ENCODE measurements at places on chromosomes 13 and 19.

DNA sequence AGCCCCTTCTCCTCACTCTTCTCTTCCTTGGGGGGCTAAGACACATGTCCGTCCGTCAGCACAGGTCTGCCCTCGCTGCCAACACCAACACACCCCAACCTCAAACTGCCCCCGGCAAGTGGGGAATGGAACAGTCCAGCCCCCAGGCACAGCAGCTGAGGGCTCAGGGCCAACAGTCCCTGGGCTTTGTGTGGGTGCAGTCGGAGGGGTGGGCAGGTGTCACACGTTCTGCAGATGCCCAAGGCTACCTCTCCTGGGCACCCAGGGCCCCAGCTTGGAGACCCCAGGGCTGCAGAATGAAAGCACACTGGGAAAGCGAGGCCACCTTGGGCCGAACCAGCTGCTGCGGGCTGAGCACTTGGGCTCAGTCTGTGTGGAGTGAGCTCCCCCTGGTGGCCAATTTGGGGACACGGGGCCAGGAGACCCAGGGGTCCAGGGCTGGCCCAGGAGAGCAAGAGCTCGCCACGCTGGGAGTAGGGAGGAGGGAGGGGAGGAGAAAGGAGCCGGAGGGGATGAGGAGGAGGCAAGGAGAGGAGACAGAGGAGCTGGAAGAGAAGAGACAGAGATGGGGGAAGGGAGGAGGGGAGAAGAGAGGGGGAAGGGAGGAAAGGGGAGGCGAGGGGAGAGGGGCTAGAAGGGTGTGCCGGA, 14.0 kb upstream of the ATP8B3 start:
- no peak overlapping the region for H3K27ac ChIP-seq
- H3K27me3 ChIP-seq, result no peaks in the 10 kb centered on the region
- H3K4me1 ChIP-seq, result peaks cover 10% of the 10 kb centered on the region
- H3K36me3 ChIP-seq, result peaks cover 72% of the 10 kb centered on the region

DNA sequence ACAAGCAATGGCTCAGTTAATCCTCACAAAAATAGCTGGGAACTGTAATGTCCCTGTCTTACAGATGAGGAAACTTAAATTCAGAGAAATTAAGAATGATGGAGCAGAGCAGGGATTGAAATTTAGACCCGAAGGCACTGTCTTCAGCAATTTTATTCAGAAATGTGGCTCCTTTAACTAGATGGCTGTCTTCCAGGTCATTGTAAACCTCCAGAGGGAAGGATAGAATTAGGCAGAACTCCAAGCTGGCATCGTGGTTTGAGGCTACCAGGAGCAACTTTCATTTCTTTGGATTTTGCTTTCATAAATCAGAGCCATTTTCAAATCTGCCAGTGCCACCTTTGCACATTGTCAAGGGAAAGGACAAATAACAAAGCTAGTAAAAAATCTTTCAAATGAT, 339.0 kb downstream of the DCT start:
- no peak overlapping the region for H3K27ac ChIP-seq
- H3K4me3 ChIP-seq, result no peak overlapping the region
- H3K4me1 ChIP-seq, result no peaks in the 10 kb centered on the region
- no peak for DNase-seq
- H3K27me3 ChIP-seq, result no peaks in the 10 kb centered on the region

DNA sequence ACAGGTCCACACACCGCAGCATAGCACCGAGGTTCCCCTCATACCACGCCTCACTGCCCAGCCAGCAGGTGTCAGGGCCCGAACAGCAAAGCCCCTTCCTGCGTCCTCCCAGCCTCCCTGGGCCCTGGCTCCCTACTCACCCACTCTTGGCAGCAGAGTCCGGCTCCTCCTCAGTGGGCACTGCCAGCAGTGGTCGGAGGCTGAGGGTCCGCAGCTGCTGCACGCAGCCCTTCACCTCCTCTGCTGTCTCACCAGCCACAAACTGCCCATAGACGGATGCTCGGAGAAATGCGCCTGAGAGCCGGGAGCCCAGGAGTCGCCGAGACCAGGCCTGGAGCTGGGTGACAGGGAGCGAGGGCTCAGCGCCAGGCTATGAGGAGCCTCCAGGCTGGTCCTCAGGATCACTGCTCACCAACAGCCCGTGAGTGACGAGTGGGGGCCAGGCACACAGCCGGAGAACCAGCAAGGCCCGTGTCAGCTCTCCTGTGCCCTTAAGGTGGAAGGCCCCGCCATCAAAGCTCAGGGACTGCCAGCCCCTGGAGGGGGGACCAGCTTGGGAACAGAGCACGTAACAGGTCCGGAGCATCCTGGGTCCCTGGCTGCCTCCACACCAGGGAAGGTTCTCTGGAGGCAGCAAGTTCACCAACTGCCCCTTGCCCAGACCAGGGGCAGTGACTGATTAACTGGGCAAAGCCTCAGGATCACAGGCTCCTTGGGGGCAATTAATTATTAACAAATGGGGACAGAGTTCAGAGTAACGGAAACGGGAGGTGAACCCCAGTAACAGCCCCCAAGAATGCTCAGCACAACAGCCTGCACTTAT, at the start of gene PRODH2:
Gene PRODH2 (minus strand): TSS at position 626 of the 823 bp plus-strand sequence. CDS start 40 bp downstream, at position 586.
- no peak for DNase-seq
- H3K4me1 ChIP-seq, result no peaks in the 10 kb centered on the region
- no peak within 1 kb of the TSS for H3K4me3 ChIP-seq
- peaks cover 1% of the 10 kb centered on the region for H3K27me3 ChIP-seq
- no peaks in the 10 kb centered on the region for H3K36me3 ChIP-seq
- H3K27ac ChIP-seq, result no peak within 1 kb of the TSS

- DNase-seq, result no peak
- H3K4me3 ChIP-seq, result no peak overlapping the region
- H3K27ac ChIP-seq, result no peak overlapping the region
- no peaks in the 10 kb centered on the region for H3K27me3 ChIP-seq
Observed at GRCh38 chr13:98511435-98511834, 65.5 kb downstream of the STK24 start.

DNA sequence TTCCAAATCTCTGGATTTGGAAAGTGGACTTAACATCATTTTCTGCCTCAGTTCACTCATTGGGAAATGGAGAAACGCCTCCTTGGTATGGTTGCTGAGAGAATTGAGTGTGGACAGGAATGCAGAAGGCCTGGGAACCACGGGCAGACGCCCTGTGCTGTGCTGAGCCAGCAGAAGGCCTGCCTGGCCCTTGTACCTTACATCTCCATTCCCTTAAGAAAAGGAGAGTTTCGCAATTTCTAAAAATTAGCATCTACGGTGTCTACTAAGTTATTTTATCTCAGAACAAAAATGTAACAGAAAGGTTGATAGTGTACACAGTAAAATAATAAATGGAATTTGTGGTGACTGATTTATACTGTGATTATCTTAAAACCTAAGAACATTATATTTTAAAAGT, 78.7 kb downstream of the IPO5 start:
- no peaks in the 10 kb centered on the region for H3K4me1 ChIP-seq
- H3K4me3 ChIP-seq, result no peak overlapping the region
- no peak overlapping the region for H3K27ac ChIP-seq
- DNase-seq, result no peak
- peaks cover 2% of the 10 kb centered on the region for H3K27me3 ChIP-seq

DNA sequence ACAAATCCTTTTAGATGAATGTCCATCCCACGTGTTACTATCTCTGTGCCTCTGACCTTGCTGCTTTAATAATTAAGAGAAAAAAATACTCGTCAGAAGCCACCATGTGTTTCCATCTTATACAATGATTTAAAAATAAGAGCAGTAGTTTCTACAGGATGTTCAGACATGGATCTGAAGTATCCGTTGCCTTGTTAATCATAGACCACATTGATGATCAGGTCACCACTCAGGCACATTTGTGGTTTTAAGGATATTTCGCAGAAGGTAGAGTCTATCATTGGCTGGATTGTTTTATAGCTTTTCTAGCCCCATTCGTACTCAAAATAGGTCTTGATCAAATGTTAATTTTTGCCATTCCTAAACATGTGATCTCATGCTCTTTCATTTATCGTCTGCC, 710.0 kb upstream of the ARGLU1 start:
- no peaks in the 10 kb centered on the region for H3K36me3 ChIP-seq
- DNase-seq, result no peak
- no peaks in the 10 kb centered on the region for H3K4me1 ChIP-seq
- no peak overlapping the region for H3K27ac ChIP-seq

DNA sequence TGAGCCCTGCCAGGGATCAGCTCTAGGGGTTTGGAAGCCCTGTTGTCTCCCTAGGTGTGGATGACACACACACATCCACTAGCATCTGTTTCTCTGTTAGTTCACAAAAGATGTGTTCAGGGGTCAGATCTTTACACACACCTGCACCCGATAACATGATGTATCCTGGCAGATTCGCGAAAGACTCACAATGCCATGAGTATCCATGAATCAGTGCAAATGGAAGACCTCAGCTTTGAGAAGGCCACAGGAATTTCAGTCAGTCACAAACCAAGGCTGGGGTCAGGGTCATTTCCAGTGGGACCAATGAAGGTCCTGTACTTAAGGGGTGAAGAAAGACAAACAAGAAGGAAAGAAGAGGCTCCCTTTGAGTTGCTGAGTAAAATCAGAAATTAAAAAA, 898.2 kb downstream of the UQCRFS1 start:
- H3K4me3 ChIP-seq, result no peak overlapping the region
- DNase-seq, result no peak
- H3K27ac ChIP-seq, result no peak overlapping the region
- H3K27me3 ChIP-seq, result no peaks in the 10 kb centered on the region
- no peaks in the 10 kb centered on the region for H3K36me3 ChIP-seq

GRCh38 chr13:20193162-20193906, 596 bp upstream of the GJB2 start:
- no peak for DNase-seq
- peak overlapping the region; percentile 47 for H3K4me3 ChIP-seq
- H3K4me1 ChIP-seq, result peaks cover 28% of the 10 kb centered on the region

DNA sequence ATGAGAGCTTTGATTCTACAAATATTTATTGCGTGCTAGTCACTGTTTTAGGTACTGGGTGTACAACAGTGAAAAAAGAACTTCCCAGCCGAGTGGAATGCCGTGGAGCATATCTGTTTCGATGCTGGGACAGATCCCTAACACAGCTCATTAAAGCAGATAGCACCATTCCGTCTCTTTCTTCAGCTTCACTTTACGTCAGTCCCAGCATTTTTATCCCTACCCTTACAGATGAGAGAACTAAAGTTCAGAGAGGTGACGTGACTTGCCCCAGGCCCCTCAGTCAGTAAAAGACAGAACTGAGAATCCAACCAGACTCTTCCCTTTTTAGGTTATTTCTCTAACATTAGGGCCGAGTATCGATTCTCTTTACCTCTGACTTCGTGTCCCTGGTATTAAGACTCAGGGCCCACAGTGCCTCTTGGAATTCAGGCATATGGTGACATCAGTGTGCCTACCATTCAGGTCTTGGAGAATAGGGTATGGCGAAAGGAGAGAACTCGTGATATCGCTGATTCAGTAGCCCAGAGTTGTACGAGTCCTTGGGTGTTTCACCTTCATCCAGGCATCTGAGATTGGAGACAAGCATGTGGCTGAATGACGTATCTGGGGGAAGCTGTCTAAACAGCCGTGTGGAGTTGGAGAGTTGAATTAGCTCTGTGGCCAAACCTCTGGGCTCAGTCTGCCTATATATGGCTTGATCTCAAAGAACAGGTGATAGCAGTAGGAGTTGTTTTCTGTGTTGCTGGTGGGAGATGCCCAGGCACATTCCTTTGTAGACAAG, 27.1 kb downstream of the ACTN4 start:
- no peak for DNase-seq
- H3K4me3 ChIP-seq, result no peak overlapping the region
- peaks cover 3% of the 10 kb centered on the region for H3K36me3 ChIP-seq
- H3K4me1 ChIP-seq, result peaks cover 72% of the 10 kb centered on the region
- H3K27me3 ChIP-seq, result no peaks in the 10 kb centered on the region

DNA sequence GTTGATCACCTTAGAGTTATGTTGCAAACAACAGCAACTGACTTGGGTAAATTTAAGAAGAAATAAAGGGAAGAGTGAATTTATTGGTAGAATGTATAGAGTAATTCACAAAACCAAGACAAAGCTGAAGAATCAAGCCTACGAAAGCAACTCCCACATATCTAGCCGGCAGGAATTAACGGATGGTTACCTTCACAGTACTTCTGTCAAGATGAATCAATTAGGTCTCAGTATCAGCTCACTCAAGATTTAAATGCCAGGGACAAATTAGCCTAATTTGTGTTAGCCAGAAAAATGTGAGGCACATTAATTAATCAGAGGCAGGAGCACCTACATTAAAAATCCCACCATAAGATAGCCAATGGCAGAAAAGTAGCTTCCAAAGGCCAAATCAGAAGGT, 10.7 kb downstream of the KPNA3 start:
- H3K4me1 ChIP-seq, result peaks cover 5% of the 10 kb centered on the region
- no peaks in the 10 kb centered on the region for H3K36me3 ChIP-seq
- H3K27me3 ChIP-seq, result no peaks in the 10 kb centered on the region
- no peak overlapping the region for H3K4me3 ChIP-seq

Data from CD4-positive, alpha-beta T cell (primary cell).